ENCODE measurements at places on chromosomes 7 and 10.

DNA sequence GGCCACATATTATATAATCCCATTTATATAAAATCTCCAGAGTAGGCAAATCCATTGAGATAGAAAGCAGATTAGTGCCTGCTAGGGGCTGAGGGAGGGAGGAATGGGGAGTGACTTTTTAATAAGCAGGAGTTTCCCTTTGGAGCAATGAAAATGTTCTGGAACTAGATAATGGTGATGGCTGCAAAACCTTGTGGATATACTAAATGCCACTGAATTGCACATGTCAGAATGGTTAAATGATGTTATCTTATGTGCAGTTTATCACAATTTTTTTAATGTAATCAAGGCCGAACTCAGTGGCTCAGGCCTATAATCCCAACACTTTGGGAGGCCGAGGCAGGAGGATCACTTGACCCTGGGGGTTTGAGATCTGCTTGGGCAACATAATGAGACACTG lies 145.5 kb upstream of the AUTS2 start:
- no peak for DNase-seq

DNA sequence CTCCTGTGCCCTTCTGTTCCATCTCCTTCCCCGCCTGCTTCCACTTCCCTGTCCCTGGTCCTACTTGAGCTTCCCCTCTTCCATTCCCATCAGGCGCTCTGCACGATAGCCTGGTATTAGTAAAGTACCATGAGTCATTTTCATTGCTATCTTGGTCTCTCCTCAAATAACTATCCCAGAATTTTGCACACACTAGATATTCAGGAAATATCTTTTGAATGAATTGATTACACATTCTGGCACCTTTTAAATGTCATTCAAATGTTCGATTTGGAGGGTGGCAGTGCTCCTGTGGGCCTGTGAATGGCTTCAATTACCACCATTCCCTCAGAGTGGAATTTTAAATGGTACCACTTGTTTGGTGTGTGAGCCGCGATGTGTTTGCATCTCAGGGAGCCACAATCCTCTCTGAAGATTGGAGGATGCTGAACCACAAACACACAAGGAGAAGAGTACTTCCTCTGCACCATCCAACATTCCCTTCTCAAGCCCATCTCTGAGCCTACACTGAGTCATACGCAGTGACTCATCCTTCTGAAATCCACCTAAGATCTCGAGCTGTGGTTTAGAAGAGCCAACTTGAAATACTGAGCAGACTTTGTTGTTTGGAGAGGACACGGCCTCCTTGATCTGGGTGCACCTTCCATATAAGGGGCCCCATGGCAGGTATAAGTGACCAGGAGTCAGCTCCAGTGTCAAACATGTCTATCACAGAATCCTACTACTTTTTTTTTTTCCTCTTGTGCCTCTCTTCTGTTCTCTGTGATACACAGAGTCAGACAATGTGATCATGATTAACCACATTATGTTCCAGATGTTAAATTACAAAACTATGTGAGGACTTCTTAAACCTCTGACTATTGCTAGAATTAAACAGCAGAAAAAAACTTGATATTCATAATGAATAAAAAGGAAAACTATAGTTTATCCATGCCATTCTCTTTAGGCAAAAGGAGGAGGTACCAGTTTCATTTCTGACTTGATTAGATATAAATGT lies 81.9 kb downstream of the BMPER start:
- DNase-seq = no peak

DNA sequence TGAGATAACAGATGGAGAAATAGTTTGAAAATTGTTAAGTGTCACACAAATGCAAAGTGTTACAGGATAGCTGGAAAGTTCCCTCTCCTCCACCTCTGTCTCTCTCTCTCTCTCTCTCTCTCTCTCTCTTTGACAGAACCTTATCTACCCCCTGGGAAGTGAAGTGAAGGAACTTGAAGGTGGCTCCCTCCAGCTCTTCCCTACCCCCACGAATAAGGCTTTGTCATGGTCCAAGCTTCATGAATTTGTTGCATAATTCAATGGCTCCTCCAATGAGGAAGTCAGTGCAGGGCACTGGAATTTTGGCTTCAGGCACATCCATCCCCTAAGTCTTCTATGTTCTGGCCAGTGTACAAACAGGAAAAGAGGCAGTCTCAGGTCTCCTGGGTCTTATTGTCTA lies 66.4 kb downstream of the CDHR3 start:
- no peak for DNase-seq

- DNase-seq = no peak
Observed at GRCh38 chr7:26011039-26011696, 140.8 kb upstream of the NFE2L3 start.

- DNase-seq = no peak
Observed at GRCh38 chr7:99010281-99010680, 131.9 kb downstream of the TRRAP start.

GRCh38 chr7:36396150-36396549 lies 6.5 kb downstream of the ANLN start:
- DNase-seq = no peak

- DNase-seq = no peak
Observed at GRCh38 chr10:118873091-118873737, 118.4 kb upstream of the CACUL1 start.

DNA sequence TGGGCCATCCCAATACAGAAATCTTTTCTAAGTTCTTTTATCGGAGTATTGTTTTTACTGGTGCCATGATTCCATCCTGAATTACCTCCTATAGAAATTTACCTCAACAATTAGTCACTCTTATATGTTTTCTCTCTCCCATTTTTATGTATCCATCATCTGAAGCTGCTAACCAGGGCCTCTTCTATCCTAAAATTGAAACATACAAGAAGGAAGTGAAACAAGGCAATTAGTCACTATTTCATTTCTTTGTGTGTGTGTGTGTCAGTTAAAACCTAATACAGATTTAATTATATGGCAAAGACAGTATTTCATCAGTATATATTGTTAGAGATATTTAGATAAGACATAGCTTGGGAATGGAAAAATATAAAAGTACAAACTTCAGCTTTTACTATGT lies 148.4 kb upstream of the AHR start:
- no peak for DNase-seq

DNA sequence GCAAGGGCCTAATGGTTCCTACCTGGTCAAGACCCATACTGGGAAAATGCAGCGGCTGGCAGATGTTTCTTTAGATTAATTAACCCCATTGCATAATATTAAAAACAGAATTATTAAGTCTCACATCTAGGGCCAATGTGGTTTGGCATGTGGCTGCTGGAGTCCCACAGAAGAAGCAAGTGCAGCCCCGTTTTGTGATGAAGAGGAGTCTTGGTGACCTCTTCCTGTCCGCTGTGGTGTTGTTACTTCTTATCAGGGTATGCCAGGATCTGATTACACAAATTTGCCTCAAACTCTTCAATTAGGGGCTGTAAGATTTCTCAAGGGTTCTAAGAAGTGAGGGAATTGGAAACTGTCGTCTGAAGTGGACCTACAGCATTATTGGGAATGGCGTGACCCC lies 240.3 kb downstream of the SEC23IP start:
- DNase-seq = no peak

GRCh38 chr7:32957326-32958045 lies at the start of gene FKBP9:
Gene FKBP9, plus strand, starts transcription at chr7:32957440. Its CDS starts 134 bp downstream, at chr7:32957574.
- no peak for DNase-seq

GRCh38 chr7:28024786-28025334 lies 155.7 kb downstream of the JAZF1 start:
- DNase-seq = no peak

- no peak for DNase-seq
Observed at GRCh38 chr10:102069071-102069470, 3.9 kb downstream of the HPS6 start.

GRCh38 chr7:96669812-96670211 lies 39.8 kb downstream of the SEM1 start:
- DNase-seq = no peak

DNA sequence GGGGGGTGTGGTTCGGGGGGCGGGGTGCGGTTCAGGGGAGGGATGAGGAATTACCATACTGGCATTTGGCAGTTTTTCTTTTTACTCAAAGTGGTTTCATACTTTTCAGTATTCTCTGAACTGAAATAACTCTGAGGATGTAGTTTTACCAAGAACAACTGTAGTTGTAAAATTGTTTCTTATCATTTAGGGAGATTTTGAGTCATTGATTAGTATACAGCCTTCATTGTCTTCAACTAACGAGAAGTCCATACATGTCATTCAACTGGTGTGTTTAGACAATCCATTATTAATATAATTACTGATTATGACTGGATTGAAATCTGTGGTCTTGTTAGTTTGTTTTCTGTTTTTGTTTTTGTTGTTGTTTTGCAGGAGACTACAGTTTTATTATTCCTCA lies 40.8 kb downstream of the COPG2 start:
- no peak for DNase-seq

- DNase-seq = no peak
Observed at GRCh38 chr7:40646717-40647116, 511.9 kb downstream of the SUGCT start.

GRCh38 chr7:106294334-106294733 lies 9.6 kb upstream of the NAMPT start:
- no peak for DNase-seq

DNA sequence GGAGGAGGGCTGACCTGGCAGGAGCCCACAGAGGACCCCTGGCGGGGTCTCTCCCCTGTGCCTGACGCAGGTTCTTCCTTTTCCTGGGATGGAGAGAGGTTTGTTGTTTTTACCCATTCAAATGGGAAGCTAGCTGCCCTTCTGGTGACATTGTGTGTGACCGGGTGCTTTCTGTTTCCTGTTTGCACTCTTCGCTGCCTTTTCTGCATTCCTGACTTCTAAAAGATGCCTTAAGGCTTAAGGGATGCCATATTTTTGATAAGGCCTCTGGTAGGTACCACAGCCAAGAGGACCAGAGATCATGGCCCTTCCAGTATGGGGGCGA lies 20.3 kb downstream of the ZNF783 start:
- no peak for DNase-seq

- no peak for DNase-seq
Observed at GRCh38 chr7:142133731-142134148, 22.2 kb downstream of the MGAM2 start.

DNA sequence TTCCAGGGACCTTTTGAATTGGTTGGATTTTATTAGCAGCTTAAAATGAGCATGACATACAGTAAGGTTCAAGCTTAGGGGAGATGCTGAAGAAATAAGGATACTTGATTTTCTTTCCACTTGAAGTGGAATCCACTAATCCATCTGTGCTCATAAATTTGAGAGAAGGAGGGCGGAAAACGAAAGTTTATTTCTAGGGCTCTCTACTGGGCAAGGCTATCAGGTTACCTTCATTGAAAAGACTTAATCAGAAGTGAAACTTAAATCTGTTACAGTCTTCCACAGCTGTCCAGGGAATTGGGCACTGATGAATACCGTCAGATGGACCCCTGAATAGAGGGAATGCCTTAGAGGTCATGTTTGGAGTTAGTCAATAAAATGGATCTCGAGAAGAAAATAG lies 21.8 kb downstream of the AUTS2 start:
- DNase-seq = no peak

DNA sequence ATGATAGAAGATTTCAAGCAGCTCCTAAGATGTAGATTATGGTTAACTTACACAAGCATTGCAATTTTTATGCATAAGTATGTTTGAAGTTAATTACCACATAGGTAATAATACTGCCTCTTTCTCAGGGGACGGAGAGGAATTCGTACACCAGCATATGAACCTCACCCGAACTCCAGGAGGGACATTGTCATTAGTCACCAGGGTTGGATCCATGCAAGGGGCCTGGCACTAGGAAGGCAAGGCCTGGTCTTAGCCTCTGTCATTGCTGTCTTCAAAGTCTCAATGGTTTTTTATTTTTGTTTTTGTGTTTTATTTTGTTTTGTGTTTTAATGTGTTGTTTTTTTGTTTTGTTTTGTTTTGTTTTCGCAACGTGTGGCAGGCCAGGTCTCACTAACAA lies 145.6 kb upstream of the PPP2R2D start:
- no peak for DNase-seq

DNA sequence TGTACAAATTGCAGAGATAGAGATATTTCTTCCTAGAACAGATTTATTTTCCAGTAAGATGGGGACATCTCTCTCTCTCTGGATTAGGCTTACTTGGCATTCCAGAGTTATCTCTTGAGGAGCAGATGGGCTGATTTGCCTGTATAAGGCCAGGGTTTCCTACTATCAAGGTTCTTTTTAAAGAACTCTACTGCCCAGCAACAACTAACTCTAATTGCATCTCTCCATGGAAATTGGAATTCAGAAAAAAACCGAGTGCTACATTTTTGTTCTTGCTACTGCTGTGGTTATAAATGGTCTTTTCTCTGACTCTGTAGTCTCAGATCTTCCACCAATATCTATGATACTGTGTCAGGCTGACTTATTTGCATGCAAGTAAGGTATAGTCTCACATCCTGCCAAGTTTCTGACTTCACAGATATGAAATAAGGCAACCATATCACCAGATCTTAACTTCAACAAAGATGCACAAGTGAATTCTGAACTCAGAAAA lies 161.1 kb downstream of the CRPPA start:
- DNase-seq = no peak

All from T-helper 1 cell (primary cell).